ENCODE measurements at places on chromosomes 7 and 10.

DNA sequence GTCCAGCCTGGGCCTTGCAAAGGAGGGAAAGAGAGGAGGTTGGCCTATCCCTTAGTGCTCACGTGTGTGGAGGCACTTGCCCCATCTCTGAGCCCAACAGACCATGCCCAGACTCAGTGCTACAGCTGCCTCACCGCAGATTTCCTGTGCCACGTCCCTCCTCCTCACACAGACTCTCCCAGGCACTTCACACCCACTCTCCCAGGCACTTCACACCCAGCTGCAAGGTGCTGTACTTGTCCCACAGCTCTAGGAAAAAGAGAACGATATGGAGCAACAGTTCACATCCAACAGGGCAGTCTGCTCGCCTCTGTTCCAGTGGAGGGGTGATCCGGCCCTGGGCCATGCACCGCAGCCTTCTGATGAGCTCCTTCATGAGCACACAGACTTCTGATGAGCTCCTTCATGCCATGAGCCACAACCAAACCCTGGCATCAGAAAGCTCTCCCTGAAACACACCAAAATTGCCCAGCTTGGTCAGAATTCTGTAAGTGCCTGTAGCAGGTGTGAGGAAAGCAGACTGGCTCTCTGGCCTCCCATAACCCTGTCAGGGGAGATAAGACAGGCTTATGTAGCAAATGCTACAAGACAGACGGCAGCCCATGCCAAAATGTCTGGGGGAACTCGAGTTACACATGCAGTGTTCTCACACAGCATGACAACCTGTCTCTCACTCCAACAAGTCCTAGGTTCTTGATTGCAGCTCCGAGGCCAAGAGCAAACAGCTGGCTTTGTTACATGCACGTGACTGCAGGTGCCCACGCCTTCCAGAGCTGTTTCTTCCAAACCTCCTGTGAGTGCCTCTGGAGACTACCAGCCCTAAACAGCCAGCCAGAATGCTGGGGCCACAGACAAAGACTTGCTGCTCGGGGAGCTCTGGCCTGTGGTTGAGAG, 348.5 kb downstream of the GRID1 start:
- no peak overlapping the region for H3K4me3 ChIP-seq
- no peak for DNase-seq
- H3K27ac ChIP-seq, result no peak overlapping the region
- H3K4me1 ChIP-seq, result no peaks in the 10 kb centered on the region

DNA sequence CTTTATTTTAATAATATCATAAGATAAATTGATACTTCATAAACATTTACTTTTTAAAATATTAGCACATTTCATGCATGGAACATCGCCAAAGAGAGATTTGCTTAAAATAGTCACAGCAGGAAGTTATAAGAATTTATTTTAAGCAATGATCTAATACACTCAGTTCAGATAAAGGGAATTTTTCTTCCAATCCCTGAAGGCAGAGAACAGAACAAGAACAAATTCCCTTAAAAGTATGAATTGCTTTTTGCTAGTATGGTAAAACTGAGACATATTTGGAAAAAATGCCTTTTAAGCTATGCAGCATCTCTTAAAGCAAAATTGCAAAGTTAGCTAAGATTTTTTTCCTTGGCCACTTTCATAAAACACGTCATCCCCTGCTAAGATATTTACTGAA, 91.0 kb downstream of the SEMA3D start:
- no peaks in the 10 kb centered on the region for H3K36me3 ChIP-seq
- no peak overlapping the region for H3K27ac ChIP-seq
- H3K27me3 ChIP-seq, result no peaks in the 10 kb centered on the region
- no peak overlapping the region for H3K4me3 ChIP-seq
- DNase-seq, result peak; percentile 40

DNA sequence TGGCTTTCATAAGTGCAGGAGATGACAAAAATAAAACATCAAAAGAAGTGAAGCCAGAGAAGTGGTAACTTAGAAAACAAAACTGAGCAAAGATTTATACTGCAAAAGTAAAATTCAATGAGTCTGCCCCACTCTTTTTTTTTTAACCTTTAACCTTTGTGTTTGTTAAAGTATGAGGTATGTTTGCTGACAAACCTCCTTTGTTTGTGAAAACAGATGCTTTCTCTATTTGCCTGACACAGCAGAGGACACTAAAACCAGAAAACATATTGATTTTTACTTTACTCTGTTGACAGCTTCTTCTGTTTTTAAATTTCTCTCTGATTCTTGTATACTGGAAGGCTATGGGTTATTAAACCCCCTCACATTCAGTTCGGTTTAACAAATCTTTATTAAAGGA, 57.6 kb downstream of the SGMS1 start:
- H3K27ac ChIP-seq, result no peak overlapping the region
- no peaks in the 10 kb centered on the region for H3K36me3 ChIP-seq
- H3K4me3 ChIP-seq, result no peak overlapping the region

GRCh38 chr10:102583435-102584417, 60.6 kb upstream of the TRIM8 start:
- H3K4me1 ChIP-seq, result peaks cover 21% of the 10 kb centered on the region
- peak; percentile 91 for DNase-seq
- H3K4me3 ChIP-seq, result no peak overlapping the region
- no peaks in the 10 kb centered on the region for H3K36me3 ChIP-seq

DNA sequence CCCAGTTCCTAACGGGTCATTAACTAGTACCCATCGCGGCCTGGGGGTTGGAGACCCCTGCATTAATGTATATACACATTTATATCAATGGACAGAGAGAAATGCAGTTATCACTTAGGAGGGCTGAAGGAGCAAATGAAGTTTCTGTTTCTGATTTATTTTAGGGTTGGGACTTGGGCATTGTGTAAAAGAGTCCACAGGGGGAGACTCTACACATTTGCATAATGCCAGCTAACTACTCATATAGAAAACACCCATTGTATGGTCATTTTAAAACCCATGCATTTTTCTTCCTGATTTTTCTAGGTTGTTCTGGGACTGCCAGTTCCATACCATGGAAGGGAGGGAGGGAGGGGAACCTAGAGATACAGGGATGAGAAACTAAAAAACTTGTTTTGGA, 23.5 kb downstream of the BCCIP start:
- H3K4me3 ChIP-seq, result no peak overlapping the region
- H3K27me3 ChIP-seq, result no peaks in the 10 kb centered on the region
- no peak overlapping the region for H3K27ac ChIP-seq
- peaks cover 39% of the 10 kb centered on the region for H3K36me3 ChIP-seq
- DNase-seq, result no peak

- H3K4me3 ChIP-seq, result peak overlapping the region; percentile 90
- peak overlapping the region; percentile 98 for H3K27ac ChIP-seq
- H3K27me3 ChIP-seq, result no peaks in the 10 kb centered on the region
- no peaks in the 10 kb centered on the region for H3K36me3 ChIP-seq
These were observed 434 bp downstream of the STAMBPL1 start for GRCh38 chr10:88880282-88881076.

DNA sequence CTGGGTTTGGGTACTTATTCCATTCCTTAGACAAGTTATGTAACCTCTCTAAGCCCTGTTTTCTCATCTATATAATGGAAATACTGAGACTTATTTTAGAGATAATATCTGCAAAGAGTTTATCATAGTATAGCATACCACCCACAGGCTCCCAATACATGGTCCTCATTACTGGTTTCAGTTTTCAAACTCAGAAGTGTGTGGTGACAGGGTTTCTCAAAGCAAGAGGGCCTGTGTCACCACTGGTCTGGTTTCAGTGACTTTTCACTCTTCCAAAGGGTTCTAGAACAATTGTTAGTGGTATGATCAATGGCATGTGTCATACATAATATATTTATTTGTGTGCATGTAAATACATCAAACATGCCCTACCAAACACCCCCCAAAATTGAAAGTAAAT, 89.2 kb upstream of the BMPER start:
- no peaks in the 10 kb centered on the region for H3K4me1 ChIP-seq
- H3K4me3 ChIP-seq, result no peak overlapping the region
- no peaks in the 10 kb centered on the region for H3K36me3 ChIP-seq

DNA sequence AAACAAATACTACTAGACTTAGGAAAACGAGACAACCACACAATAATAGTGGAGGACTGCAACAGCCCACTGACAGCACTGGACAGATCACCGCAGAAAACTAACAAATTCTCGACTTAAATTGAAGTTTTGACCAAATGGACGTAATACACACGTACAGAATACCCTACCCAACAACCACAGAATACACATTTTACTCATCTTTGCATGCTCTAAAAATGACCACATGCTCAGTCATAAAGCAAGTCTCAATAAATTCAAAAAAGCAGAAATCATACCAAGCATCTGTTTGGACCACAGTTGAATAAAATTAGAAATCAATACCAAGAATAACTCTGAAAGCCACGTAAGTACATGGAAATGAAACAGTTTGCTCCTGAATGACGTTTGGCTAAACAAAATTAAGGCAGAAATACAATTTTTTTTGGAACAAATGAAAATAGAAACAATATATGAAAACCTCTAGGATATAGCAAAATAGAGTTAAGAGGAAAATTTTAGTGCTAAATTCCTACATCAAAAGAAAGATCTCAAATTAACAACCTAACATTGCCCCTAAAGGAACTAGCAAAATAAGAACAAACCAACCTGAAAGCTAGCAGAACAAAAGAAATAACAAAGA, 30.6 kb downstream of the MAPK8 start:
- peaks cover 2% of the 10 kb centered on the region for H3K4me1 ChIP-seq
- H3K27ac ChIP-seq, result no peak overlapping the region
- peaks cover 6% of the 10 kb centered on the region for H3K36me3 ChIP-seq
- H3K27me3 ChIP-seq, result no peaks in the 10 kb centered on the region
- no peak for DNase-seq

GRCh38 chr10:77060913-77061312, 576.7 kb downstream of the KCNMA1 start:
- H3K27me3 ChIP-seq, result no peaks in the 10 kb centered on the region
- H3K4me3 ChIP-seq, result no peak overlapping the region
- peak overlapping the region; percentile 67 for H3K27ac ChIP-seq

- no peaks in the 10 kb centered on the region for H3K36me3 ChIP-seq
- H3K4me3 ChIP-seq, result no peak overlapping the region
- H3K4me1 ChIP-seq, result no peaks in the 10 kb centered on the region
- no peak overlapping the region for H3K27ac ChIP-seq
- no peak for DNase-seq
- no peaks in the 10 kb centered on the region for H3K27me3 ChIP-seq
These were observed 90.0 kb downstream of the PFKFB3 start for GRCh38 chr10:6292741-6293151.

DNA sequence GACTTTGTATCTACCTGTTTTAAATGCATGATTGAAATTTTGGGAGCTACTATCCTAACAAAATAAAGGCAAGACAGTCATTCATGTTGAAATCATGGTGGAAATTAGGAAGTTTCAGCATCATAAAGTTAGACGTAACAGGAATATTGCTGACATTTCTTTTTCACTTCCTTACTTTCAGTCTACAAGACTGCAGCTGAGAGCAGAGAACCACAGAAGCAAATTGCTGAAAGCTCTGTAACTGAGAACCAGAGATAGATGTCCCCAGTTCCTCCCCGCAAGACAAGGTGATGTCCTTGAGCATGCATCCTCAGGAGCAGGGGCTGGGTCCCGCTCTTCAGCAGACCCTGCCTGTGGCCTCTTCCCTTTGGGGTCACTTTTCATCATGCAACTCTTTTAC, 466.3 kb upstream of the POM121L12 start:
- no peaks in the 10 kb centered on the region for H3K4me1 ChIP-seq
- H3K27ac ChIP-seq, result no peak overlapping the region
- H3K4me3 ChIP-seq, result no peak overlapping the region
- no peak for DNase-seq
- H3K36me3 ChIP-seq, result no peaks in the 10 kb centered on the region

DNA sequence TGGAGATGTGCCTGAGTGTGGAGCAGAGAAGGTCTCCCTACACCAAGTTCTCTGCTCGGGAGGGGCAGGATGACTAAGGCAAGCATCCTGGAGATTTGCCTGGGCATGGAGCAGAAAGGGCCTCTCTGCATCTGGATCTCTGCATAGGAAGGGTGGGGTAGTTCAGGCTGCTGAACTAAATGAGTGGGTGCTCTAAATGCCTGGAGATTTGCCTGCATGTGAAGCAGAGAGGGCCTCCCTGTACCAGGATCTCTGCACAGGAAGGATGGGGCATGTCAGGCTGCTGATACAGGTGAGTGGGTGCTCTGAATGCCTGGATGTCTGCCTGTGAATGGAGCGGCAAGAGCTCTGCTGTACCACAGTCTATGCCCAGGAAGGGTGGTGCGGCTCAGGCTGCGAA, 680.7 kb downstream of the SUGCT start:
- DNase-seq, result peak; percentile 81
- H3K27ac ChIP-seq, result peak overlapping the region; percentile 59
- no peak overlapping the region for H3K4me3 ChIP-seq
- H3K27me3 ChIP-seq, result no peaks in the 10 kb centered on the region
- no peaks in the 10 kb centered on the region for H3K36me3 ChIP-seq

DNA sequence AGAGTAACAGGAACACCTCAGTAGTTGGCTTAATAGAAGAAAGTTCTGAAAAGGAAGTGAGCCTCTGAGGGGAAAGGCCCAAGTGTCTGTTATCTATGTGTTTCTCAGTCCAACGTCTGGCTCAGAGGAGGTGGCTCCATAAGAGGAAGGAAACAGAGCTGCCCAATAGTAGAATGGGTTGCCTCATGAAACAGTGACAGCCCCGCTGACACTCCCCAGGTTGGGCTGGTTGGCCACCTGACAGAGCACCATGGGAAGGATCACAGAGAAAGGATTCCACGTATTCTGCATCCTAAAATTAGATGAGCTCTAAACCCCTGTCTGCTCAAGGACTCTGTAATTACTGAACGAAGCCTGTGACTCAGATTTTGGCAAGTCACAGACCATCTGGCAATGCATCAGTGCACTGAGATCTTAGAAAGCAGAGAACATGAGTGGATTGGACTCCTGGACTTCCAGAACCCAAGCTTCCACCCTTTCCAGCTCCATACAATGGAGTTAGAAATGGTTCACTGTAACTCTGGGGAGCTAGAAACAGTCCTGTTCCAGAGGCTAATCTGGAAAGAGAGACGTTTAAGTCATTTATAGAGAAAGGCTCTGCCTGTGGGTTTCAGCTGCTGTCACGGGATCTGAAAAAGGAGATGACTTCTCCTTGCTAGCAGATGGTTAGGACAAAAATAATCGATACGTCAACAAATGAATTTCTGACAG, 2.9 kb downstream of the PKD2L1 start:
- no peaks in the 10 kb centered on the region for H3K36me3 ChIP-seq
- no peaks in the 10 kb centered on the region for H3K4me1 ChIP-seq
- peak; percentile 10 for DNase-seq
- H3K27me3 ChIP-seq, result peaks cover 45% of the 10 kb centered on the region
- H3K4me3 ChIP-seq, result no peak overlapping the region

DNA sequence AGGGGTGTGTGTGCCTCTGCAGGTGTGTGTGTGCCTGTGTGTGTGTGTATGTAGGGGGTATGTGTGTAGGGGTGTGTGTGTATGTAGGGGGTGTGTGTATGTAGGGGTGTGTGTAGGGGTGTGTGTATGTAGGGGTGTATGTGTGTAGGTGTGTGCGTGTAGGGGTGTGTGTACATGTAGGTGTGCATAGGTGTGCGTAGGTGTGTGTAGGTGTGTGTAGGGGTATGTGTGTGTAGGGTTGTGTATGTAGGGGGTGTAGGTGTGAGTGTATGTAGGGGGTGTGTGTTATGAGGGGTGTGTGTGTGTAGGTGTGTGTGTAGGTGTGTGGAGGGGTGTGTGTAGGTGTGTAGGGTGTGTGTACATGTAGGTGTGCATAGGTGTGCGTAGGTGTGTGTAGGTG, 48.6 kb upstream of the PSMG3 start:
- H3K4me3 ChIP-seq, result no peak overlapping the region
- no peaks in the 10 kb centered on the region for H3K36me3 ChIP-seq
- H3K27me3 ChIP-seq, result peaks cover 2% of the 10 kb centered on the region

- no peak for DNase-seq
- H3K36me3 ChIP-seq, result peaks cover 23% of the 10 kb centered on the region
- no peak overlapping the region for H3K4me3 ChIP-seq
- no peak overlapping the region for H3K27ac ChIP-seq
These were observed 11.8 kb upstream of the TNRC18 start for GRCh38 chr7:5435291-5436002.

All from IMR-90 (cell line).